Inflammatory macrophage treated with lipopolysaccharide for 1 hour (primary cell): ENCODE measurements at places on chromosomes 2 and 18.

DNA sequence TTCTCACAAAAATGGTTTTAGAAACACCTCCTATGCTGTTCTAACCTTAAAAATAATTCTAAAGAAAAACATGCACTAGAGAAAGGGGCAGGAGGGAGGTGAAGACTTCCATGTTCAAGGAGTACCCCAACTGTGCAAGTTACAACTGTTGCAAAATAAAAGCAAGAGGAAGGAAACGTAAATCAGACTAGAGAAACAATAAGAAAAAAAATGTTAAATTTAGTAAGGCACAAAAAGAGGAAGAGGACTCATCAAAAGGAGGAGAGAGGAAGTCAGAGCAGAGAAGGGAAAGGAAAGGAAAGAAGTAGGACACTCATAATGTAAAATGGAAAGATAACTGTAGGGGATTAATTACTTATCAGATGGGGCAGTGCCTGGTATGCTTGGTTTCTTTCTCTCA, 34.1 kb downstream of the RAPH1 start:
- peak; percentile 54 for DNase-seq

DNA sequence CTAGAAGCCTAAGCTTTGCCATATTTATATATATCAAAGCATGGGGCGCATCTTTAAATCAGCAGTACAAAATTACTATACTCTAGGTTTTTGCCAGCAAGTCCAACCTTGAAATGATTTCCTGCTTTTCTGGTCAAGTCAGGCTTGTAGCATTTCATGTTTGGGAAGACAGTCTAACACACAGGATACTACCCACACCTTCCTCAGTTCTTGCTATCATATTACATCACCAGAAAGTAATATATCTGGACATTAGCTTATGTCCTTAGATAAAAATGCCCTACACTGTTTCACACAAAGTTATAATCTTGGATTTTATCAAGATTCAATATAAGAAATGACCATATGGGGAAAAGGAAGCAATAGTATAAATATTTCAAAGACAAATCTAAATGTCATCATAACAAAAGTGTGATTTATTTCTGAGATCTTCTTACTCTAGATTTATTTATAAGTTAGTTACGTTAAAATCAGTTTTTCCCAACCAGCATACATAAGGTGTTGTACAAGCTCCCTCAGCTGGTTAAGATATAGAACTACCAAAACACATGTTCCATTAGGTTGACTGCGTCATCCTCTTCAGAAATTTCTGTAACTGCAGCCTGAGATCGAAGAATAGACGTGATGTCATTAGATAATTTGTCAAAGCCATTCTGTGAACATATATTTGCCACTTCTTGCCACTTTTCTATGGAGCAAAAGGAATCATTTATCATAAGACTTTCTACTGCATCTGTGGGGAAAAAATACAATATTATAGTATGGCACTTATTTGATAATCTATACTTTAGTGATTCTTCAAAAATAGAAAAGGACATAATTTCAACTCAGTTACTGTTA, 56.6 kb downstream of the CLHC1 start:
- DNase-seq, result peak; percentile 61

- no peak for DNase-seq
Measured at GRCh38 chr2:26148501-26148900, 24.4 kb upstream of the GAREM2 start.

GRCh38 chr2:216044883-216045486, 31.6 kb upstream of the MREG start:
- no peak for DNase-seq

DNA sequence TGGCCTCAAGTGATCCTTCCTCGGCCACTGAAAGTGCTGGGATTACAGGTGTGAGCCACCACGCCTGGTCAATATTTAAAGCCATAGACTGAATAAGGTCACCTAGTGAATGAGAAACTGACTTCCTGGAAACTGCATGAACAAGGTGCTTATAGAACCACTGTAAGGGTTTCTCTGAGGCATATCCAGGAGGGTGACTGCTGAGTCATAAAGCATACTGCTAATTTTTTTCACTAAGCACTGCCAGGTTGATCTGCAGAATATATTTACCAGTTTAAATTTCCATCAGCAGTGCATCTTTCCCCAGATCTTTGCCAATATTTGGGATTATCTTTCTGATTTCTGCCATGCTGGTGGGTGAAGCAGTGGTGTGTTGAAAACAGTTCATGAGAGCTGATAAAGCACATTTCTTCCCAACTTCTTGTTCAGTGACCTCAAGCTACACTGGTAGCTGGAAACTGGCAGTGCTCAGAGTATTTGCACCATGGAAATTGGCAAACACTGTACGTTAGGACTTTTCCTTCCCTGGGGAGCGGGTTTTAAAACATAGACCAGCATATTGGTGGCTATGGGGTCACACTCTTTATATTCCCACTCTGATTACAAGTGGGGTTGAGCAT, 4.2 kb upstream of the CLIP4 start:
- no peak for DNase-seq

GRCh38 chr2:168604252-168604651, 148.2 kb downstream of the CERS6 start:
- no peak for DNase-seq

DNA sequence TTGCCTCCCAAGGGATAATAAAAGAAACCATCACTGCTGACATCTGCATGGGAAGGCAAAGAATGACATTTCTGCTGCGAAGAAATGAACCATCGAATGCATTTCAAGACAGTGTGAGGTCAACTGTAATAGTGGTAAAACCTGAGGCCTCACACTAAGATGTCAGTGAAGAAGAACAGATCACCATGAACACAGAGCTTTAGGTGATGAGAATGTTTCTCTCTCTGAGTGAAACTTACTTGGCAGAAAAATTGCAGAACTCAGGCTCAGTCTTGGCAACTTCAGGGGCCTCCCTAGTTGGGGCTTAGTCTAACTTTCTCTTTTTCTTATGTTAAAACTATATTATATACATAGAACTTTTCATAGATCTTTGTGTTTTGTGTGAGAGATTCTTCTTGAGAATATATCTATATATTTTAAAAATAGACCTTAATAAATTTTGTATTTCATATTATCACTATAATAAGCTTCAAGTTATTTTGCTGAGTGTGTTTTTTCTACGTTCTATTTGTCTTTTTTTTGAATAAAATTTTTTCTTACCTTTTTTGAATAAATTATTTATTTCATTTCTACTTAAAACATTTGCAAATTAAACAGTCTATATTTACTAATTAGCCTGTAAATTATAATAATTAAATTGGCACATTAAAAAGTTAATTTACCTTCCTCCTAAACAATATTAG, 427.5 kb upstream of the TRIB2 start:
- no peak for DNase-seq

- DNase-seq, result no peak
Measured at GRCh38 chr18:55136864-55137263, 177.6 kb upstream of the CCDC68 start.

DNA sequence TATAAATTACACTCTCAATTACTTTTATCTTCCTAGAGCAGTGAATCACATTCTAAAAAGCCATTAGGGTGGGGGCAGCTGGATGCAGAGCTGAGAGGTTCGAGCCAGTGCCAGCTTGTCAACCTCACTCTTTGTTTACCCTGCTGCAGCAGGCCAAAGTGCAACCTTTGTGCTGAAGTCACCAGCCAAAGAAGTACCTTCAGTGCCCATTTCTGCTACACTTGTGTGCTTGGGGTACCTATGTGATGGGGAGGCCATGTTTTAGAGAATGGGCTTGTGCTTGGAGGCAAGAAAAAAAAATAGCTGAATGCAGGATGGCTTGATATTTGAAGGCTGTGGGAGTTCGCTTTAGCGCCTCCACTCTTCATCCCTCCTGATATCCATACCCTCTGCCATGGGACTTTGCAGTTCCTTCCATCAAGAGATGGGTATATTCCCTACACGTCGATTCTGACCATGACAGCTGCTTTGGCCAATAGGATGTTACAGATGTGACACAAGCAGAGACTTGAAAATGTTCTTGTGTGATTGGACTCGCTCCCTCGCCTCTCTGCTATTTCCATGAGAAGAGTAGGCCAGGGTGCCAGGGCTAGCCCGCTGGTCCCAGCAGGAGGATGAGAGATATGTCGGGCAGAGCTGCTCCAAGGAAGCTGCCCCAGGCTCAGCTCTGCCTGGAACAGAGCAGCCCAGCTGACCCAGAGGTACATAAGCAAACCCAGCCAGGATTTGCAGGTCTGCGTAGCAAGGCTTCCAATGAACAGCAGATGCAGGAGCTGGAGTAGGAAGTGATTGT, 12.7 kb upstream of the FZD5 start:
- DNase-seq, result no peak

GRCh38 chr18:35917043-35917442, 55.4 kb upstream of the RMP24 start:
- DNase-seq, result no peak

DNA sequence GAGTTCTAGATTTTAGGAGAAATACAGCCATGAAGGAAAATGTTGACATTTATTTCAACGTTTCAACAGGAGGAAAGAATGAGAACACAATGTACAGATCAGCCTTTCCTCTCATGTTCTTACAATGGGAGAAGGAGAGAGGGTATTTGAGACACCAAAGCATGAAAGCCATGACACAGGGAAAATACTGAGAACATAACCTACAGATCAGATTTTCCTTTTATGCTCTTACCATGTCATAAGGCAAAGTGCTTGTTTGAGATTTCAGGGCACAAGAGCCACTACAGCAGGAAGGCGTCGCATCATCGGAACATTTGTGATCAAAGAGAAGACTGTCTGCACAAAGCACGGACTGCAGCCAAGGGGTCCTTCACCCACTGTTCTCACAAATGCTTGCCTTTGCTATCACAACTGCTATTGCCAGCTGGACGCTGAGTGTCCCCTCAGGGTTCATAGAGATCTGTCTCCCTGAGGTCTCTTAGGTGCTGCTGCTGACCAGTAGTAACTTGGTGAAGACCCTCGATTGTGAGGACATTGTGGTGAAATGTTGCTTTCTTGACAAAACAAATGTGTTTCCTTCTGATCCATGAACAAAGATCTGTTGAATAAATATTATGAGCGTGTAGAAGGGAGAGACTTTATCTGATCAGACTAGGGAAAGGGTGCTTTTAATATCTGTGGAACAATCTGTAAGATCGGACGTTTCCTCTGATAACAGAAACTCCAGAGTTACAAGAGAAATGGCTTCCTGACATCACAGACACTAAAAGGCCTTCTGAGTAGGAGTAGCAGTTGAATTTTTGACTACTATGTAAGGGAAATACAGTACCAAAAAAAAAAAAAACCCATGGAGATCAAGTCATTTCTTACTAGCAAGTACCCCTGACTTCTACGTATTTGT, 6.4 kb upstream of the IL1RL1 start:
- peak; percentile 45 for DNase-seq

GRCh38 chr18:5895876-5896740, 786 bp upstream of the TMEM200C start:
- peak; percentile 1 for DNase-seq

DNA sequence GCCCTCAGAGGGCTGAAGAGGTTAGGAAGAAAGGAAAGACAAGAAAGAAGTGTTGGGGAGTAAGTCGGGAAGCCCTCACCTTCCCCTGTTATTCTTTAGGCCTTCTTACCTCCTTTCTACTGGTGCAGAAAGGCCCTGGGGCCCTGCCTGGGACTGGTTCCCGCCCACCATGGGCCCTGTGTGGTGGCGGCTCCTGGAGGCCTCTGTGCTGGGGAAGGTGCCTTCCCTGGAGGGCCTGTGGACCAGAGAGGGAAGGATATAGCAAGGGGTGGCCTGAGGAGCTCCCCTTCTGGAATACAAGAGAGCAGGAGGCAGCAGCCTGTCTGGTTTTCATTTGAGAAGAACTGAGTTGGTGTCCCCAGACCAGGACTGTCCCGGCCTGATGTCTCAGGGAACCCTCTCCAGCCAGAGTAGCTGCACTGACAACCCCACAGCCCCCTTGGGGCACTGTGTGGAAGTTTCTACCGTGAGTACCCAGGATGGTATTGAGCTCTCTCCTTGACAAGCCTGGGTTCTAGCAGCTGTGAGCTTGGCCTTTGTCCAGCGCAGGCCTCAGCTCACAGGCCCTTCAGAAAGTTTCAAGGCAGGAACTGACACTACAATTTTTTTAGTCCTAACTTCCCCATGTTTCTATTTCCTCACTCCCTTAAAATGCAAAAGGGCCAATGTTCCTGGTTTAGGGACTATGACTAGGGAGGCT, 47.1 kb downstream of the EFR3B start:
- peak; percentile 28 for DNase-seq

- DNase-seq, result peak; percentile 14
Measured at GRCh38 chr2:105746177-105747080, 1.7 kb downstream of the NCK2 start.

DNA sequence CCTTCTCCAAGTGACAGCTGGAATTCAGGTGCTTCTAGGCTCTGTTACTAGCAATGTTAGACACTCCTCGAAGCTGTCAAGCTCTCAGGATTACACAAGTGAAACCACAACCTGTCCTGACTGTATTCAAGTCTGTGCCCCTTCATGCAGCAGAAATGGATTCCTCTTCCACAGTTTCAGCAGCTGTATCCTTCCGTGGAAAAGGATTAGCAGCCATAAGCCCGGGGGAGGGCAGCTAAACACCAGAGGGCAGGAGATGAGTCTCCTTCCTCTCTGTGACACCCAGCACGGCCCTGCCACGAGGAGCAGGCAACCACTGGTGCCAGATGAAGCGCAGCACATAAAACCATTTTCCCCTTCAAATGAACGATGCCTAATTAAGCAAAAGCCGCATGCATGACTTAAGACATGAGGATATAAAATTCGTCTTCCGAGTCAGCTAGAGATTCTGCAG, 1.2 kb downstream of the ST3GAL5 start:
- peak; percentile 56 for DNase-seq

DNA sequence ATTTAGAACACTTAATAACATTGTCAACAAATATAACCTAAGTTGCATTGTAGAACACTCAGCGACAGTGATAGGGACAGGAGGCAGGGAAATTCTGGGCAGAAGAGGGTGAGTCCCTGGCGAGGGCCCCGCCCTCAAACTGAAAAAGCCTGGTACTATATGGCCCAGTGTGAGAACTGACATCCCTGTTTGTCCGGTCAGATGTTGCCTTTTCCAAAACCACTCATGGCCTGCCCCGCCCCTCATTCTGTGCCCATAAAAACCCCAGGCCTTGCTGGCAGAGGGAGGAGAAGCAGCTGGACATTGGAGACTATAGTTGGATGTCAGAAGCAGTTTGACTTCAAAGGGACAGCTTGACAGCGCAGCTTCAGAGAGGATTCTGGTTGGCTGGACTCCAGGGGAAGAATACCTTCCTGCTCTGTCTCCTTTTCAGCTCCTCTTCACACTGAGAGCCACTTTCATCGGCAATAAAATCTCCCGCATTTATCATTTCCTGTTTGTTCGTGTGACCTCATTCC, 47.0 kb downstream of the FAM117B start:
- DNase-seq, result no peak

DNA sequence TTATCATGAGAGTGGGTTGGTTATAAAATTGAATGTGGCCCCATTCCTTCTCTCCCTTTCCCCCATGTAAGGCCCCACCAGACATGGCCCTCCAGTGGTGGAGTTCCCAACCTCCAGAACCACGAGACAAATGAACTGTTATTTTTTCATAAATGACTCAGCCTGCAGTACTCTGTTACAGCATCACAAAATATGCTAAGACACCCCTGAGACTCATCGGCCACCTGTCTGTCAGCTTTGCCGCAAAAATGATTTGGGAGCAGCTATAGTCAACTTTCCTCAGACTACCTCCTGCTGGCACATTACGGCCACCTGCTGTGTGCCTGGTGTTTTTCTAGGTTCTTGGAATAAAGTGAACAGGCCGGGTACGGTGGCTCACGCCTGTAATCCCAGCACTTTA, 21.4 kb upstream of the C1QL2 start:
- DNase-seq, result no peak

- no peak for DNase-seq
Measured at GRCh38 chr2:221402072-221402471, 170.0 kb downstream of the EPHA4 start.
